Neuronal stem cell (in vitro differentiated cells): ENCODE measurements at places on chromosomes 5 and 9.

DNA sequence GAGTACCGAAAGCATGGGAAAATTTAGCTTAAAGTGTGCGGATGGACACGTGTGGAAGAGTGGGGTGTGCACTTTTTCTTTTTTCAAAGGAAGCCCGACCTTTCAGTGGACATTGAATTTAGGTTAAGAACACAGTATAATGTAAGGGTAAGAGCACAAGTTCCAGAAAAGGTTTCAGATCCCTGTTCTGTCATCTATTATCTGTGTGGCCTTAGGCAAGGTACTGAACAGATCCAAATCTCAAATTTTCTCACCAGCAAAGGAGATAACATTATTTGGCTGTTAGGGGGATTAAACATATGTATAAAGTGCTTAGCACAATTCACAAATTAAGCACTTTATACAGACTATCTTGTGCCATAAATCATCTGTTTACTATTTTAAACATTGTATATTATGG, 441.0 kb downstream of the SPOCK1 start:
- no peak for DNase-seq

GRCh38 chr9:93776256-93776655, 178.9 kb downstream of the BARX1 start:
- DNase-seq: no peak

- DNase-seq: no peak
Observed at GRCh38 chr9:110357505-110357904, 19.8 kb upstream of the TXNDC8 start.

- no peak for DNase-seq
Observed at GRCh38 chr5:82827651-82828050, 249.5 kb downstream of the TMEM167A start.

GRCh38 chr5:172758834-172759149, 12.2 kb downstream of the DUSP1 start:
- no peak for DNase-seq

GRCh38 chr5:175878544-175879438, 7.4 kb downstream of the CPLX2 start:
- DNase-seq: no peak

GRCh38 chr5:81303563-81303962, 2.2 kb downstream of the ZCCHC9 start:
- DNase-seq: no peak

GRCh38 chr9:69121155-69122081, 52.7 kb upstream of the TJP2 start:
- DNase-seq: peak; percentile 51

- DNase-seq: peak; percentile 71
Observed at GRCh38 chr9:126454215-126454614, 127.6 kb downstream of the MVB12B start.

- DNase-seq: no peak
Observed at GRCh38 chr5:141211-141610, 49.2 kb downstream of the PLEKHG4B start.

DNA sequence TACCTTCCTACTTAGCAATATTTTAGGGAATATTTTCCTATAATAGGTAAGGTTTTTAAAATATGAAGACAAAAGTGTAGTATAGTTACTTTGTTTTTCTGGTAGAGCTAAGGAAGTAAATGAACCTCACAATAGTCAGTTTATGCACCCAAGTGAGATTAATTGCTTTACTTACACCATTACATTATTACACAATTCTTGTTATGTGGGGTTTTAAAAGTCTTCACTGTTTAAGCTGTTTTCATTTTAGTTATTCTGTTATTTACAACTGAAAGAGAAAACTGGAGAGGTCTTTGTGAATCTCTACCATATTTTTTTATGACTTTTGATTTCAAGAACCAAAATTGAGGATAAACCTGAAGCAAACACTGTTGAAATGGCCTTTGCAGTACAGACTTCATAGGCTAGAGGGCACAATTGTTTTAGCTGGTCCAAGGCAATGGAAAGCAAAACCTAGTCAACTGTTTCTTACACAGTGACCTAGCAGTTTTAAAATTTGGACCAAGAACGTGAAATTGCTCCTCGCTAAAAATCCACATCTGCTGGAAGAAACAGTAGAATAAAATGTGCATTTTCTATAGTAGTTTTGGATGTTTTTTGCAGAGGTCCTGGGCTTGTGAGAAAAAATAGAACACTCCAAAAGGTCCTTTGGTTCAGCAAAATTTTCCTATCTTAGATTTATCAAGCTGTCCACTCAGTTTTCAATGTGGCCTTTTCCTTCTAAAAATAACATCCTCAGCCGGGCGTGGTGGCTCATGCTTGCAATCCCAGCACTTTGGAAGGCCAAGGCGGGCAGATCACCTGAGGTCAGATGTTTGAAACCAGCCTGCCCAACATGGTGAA, 66.4 kb upstream of the FER start:
- DNase-seq: peak; percentile 35

DNA sequence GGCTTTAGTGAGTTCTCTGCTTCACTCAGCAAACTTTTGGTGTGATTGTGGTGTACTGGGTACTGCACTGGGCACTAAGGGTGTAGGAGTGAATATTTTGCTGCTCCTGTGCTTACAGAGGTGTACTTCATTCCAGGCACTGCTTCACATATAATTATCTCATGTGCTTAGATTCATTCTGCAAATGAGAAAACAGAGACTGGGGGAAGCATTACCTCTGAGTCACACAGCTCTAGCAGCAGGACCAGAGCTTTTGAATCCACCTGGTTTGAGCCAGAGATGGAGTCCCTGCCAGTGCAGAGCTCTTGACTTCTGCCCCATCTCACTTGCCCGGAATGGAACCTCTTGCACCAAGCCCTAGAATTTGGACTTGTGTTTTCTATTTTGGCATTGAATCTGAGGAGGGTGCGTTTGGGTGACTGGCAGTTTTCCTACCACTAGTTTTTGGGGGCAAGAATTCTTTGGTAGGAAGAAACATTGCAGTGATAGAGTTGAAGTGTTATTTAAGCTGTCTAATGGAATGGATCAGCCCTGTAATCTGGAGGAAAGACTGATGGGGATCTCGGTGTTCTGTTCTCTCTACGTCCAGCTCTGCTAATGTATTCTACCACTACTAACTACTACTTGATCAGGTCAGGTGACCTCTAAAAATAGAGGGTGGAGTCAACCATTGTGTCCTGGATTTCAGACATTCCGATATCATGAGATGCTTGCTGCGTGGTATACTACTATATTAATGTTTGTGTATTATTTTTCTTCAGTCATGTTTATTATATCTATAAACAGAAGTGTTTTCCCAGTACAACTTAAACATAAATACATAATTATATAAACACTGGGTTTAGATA, 2.5 kb downstream of the ARHGAP26 start:
- DNase-seq: no peak

- DNase-seq: no peak
Observed at GRCh38 chr9:120892748-120893610, 16.0 kb upstream of the PHF19 start.

DNA sequence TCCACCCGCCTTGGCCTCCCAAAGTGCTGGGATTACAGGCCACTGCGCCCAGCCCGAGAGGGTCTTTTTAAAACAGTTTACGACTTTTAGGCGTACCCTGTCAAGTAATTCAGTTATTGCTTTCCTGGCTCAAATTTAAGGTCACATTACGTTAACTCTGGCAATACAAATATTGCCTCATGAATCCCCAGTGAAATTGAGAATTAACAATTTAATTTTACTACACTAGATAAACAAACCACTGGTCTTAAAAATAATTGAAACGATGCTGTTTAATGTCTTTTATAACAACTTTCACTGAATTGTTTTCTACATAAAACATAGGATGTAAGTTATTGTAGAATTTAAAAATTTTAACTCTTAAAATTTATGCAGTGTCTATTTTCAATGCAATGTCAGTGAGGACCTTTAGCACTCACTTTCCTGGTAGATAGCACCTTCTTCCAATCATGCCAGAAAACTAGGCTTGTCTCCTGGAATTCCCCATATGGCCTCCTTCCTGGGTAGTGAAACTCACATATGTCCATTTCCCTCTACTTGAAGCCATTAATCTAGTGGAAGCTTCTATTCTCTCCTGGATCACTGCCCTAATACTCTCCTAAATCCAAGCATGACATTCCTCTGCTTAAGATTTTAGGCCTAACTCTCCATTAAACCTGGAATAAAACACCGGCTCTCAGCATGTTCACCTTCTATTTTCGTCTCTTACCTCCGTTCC, 13.5 kb downstream of the BASP1 start:
- no peak for DNase-seq

DNA sequence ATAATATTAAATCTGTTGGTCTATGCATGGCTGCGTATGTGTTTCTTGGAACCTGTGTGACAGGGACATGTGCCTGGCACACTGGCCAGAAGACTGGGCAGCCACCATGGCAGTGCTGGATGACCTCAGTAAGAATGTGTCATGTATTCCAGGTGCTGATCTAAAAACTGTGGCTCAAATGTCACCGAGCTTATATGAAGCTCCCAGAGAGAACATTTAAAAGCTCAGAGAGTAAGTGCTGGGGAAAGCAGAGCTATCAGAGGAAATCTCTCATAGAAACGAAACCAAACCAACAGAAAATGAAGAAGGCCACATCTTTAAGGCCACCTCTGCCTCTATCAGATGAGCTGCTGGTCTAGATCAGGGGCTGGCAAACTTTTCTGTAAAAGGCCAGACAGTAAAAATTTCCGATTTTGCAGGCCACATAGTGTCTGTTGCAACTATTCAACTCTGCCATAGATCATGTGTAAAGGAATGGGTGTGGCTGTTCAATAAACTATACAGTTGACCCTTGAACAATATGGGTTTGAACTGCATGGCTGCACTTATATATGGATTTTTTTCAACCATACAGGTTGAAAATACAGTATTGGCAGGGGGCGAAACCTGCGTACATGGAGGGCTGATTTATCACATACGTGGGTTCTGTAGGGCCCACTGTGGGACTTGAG, 31.8 kb downstream of the TSTD2 start:
- DNase-seq: no peak

- no peak for DNase-seq
Observed at GRCh38 chr5:176420972-176421544, 4.7 kb upstream of the CLTB start.

- no peak for DNase-seq
Observed at GRCh38 chr5:72325566-72326305, 5.6 kb downstream of the PTCD2 start.

GRCh38 chr5:169979871-169980270, 424 bp downstream of the INSYN2B start:
- DNase-seq: peak; percentile 17

DNA sequence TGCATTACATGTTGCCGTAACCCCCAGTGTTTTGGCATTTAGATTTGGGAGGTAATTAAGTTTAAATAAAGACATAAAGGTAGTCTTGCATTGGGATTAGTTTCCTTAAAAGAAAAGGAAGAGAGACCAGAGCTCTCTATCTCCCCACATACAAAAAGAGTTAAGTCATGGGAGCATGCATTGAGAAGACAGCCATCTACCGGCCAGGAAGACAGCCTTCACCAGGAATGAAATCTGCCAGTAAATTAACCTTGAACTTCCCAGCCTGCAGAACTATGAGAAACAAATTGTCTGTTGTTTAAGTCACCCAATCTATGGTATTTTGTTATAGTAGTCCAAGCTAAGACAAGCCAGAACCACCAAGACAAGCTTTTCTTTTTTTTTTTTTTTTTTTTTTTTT, 567.0 kb upstream of the CDH18 start:
- DNase-seq: no peak

DNA sequence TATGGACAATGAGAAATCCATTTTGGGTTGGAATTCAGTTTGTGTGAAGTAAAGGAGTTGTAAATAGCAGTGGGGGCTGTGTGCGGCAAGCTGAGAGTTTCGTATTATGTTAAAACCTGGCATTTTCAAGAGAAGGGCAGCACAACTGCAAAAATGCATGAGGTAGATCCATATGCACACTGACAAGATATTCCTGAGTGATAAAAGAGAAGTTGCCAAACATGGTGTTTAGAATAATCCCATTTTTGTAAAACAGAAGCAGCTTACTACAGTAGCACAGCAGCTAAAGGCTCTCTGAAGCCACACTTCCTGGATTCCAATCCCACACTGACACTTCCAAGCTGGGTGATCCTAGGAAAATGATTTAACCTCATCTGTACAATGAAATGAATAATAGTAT, 11.2 kb downstream of the GLRA1 start:
- no peak for DNase-seq

- DNase-seq: no peak
Observed at GRCh38 chr9:20144197-20144596, 355.4 kb upstream of the SLC24A2 start.
